ENCODE measurements at places on chromosomes 12 and 14. TPM values are rescaled to one million over a fixed set of nuclear protein-coding genes. Genes with fewer than 3 reads are reported as not detected.
A peak's percentile ranks its signal among the peaks of the same experiment; 100 is the strongest.

The SLC25A21 gene
- total RNA-seq, result not detected

The RGS6 gene
- 67.2 TPM for total RNA-seq

The EFS gene
- 31.8 TPM for total RNA-seq

DNA sequence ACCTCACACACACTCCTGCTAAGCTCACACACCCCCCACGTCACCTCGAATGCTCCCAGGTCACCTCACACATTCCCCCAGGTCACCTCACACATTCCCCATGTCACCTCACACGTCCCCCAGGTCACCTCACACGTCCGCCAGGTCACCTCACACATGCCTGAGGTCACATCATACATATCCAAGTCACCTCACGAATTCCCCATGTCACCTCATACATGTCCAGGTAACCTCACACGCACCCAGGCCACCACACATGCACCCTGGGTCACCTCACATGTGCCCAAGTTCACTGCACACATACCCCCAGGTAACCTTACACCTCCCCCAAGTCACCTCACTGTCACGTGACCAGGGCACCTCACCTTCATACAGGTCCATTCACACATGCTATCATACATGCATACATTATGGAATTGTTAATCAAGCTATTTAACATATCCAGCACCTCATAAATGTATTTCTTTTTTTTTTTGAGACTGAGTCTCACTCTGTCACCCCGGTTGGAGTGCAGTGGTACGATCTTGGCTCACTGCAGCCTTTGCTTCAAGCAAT lies 640.3 kb downstream of the TMEM121 start:
- H3K27ac ChIP-seq, result no peak overlapping the region
- no peak overlapping the region for H3K4me3 ChIP-seq
- no peak for DNase-seq
- no peaks in the 10 kb centered on the region for H3K27me3 ChIP-seq
- H3K36me3 ChIP-seq, result no peaks in the 10 kb centered on the region
- no peaks in the 10 kb centered on the region for H3K4me1 ChIP-seq

DNA sequence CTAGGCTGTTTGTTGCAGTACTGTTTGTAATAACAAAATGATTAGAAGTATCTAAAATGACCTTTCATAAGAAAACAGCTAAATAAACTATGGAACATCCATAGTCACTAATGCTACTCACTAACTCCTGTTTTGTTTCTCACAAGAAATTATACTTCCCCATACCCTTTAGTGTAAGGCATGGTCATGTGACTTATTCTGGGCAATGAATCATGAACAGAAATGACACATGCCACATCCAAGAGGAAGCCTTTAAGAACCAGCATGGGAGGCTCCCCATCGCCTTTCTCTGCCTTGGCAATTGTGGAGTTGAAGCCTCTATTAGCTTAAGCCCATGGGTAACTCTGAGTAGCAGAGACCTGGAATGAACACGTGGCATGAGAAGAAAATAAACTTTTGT lies 49.3 kb downstream of the KSR2 start:
- no peaks in the 10 kb centered on the region for H3K27me3 ChIP-seq
- no peak overlapping the region for H3K27ac ChIP-seq
- no peaks in the 10 kb centered on the region for H3K4me1 ChIP-seq
- no peak overlapping the region for H3K4me3 ChIP-seq

DNA sequence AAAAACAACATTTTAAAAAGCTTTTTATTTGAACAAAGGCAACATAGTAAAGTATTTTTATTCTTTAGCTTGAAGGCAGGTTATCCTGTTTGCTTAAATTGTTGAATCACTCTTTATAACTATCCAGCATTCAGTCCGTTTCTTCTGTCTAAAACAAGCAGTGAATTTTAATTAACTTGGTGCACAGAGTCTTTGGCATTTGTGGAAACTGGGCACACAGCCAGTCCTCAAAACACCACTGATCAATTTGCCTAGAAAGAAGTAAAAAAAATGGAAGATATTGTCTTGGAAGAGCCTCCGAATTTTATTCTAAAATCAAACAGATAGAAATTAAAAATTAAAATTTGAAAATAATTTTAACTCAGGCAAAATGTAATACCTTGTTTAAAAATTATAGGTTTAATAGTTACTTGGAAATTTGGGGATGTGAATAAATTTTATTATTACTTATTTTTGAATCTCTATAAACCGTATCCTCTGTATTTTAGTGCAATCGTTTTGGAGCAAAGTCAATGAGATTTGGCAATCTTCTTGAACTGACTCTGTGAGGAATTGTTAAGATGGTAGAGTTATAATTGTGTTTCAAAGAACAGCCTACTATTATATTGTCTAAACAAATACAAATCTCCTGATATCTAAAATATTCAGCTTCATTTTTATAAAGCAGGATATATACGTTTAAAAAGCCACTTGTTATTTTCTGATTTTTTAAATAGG lies 927.0 kb downstream of the SLC16A7 start:
- H3K27me3 ChIP-seq, result no peaks in the 10 kb centered on the region

- H3K36me3 ChIP-seq, result peaks cover 20% of the 10 kb centered on the region
- H3K4me1 ChIP-seq, result no peaks in the 10 kb centered on the region
- no peak overlapping the region for H3K27ac ChIP-seq
- DNase-seq, result no peak
- H3K4me3 ChIP-seq, result no peak overlapping the region
- H3K27me3 ChIP-seq, result no peaks in the 10 kb centered on the region
Observed at GRCh38 chr14:90263748-90264449, 7.5 kb downstream of the PSMC1 start.

DNA sequence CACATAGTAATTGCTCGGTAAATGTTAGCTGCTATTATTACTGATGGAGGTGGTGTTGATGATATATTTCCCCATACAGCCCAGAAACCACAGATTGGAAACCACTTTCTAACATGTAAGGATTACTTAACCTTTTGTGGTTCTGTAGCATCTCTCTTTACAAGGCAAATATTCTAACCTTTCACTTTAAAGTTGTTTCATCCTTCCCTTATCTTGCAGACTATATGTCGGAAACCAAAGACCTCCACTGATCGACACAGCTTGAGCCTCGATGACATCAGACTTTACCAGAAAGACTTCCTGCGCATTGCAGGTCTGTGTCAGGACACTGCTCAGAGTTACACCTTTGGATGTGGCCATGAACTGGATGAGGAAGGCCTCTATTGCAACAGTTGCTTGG lies 75.8 kb downstream of the FRMD6 start:
- H3K27ac ChIP-seq, result no peak overlapping the region
- no peak overlapping the region for H3K4me3 ChIP-seq
- no peaks in the 10 kb centered on the region for H3K4me1 ChIP-seq
- H3K27me3 ChIP-seq, result no peaks in the 10 kb centered on the region

GRCh38 chr12:117468016-117468415 lies 106.6 kb upstream of the NOS1 start:
- H3K27me3 ChIP-seq, result no peaks in the 10 kb centered on the region
- H3K4me1 ChIP-seq, result no peaks in the 10 kb centered on the region
- H3K4me3 ChIP-seq, result no peak overlapping the region

- H3K36me3 ChIP-seq, result no peaks in the 10 kb centered on the region
- DNase-seq, result no peak
Observed at GRCh38 chr14:72824051-72824450, 69.8 kb downstream of the DPF3 start.

DNA sequence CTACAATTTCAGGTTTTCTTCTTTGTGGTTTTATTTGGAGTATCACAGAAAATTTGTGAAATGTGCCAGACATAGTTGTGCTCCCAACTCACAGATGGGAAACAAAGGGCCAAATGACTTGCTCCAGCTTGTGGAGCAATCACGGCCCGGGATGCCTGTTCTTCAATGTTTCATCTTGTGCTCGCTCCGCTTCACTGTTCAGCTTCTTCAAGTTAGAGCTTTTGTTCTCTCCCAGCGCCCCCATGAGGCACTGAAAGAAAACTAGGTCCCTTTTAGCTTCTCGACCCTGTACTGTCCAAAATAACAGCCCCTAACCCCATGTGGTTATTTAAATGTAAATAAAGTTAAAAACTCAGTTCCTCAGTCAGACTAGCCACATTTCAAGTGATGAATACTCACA lies 187.9 kb upstream of the STXBP6 start:
- no peaks in the 10 kb centered on the region for H3K4me1 ChIP-seq
- no peaks in the 10 kb centered on the region for H3K27me3 ChIP-seq
- no peaks in the 10 kb centered on the region for H3K36me3 ChIP-seq

DNA sequence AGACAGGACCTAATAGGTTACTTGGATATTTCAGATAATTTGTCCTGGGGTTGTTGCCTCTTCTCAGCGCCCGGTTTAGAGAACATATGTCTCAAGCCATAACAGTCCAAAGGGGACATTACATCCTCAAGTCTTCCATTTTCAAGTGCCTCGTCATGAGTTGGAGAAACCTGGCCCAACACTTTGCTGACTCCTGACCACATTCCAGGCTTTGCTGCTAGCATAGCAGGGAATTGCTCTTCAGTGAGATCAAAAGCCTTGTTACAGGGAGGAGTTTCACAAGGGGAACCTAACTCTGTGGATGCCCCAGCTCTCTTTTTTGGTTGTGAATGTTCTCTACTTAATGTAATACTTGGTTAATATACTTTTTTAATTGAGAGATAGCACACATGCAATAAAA lies 8.2 kb upstream of the MMP19 start:
- no peak overlapping the region for H3K4me3 ChIP-seq
- no peak for DNase-seq
- H3K4me1 ChIP-seq, result peaks cover 28% of the 10 kb centered on the region
- no peaks in the 10 kb centered on the region for H3K36me3 ChIP-seq
- H3K27ac ChIP-seq, result peak overlapping the region; percentile 43

GRCh38 chr12:124722878-124723277 lies 140.8 kb downstream of the SCARB1 start:
- no peak overlapping the region for H3K4me3 ChIP-seq
- no peak for DNase-seq
- no peaks in the 10 kb centered on the region for H3K36me3 ChIP-seq
- H3K27me3 ChIP-seq, result no peaks in the 10 kb centered on the region
- peaks cover 43% of the 10 kb centered on the region for H3K4me1 ChIP-seq

DNA sequence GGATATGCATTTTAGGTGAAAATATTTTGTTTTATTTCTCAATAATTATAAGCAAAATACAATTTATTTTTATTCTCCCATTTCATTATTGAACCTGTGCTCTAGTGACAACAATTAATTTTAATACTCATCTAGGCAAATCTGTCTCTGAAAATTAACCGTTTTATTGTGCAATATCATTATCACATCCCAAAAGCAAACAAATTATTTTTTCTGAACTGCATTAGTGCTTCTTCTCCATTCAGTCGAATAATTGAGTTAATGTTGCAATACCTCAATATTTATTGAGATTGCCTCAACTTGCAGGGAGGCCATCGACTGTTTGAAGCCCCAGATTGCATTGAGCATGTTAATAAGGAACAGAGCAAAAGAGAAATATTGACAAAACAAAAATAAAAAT lies 303.2 kb upstream of the LRFN5 start:
- DNase-seq, result no peak
- no peaks in the 10 kb centered on the region for H3K36me3 ChIP-seq
- H3K27ac ChIP-seq, result no peak overlapping the region
- no peaks in the 10 kb centered on the region for H3K4me1 ChIP-seq
- H3K4me3 ChIP-seq, result no peak overlapping the region

- H3K4me1 ChIP-seq, result no peaks in the 10 kb centered on the region
- DNase-seq, result peak; percentile 9
- H3K4me3 ChIP-seq, result no peak overlapping the region
- H3K27ac ChIP-seq, result no peak overlapping the region
Observed at GRCh38 chr12:47551426-47551851, 154.4 kb downstream of the RPAP3 start.

DNA sequence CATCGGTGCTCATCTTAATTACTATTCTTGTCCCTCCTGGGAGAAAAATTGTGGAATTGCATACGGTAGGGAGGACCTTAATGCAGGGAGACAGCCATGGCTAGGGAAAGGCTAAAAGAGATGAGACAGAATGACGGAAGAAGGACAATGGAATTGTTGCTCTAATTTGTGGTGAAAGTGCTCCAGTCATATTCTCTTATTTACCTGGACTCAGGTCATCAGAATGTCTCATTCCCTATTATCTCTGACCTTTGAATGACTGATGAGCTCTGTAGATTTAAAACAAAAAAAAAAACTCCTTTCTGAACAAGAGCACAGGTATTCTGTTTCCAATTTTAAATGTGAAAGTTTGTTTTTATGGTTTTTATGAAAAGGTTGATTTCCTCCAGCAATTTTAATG lies 8.6 kb upstream of the EPS8 start:
- DNase-seq, result no peak
- H3K27me3 ChIP-seq, result no peaks in the 10 kb centered on the region
- H3K36me3 ChIP-seq, result no peaks in the 10 kb centered on the region
- H3K4me1 ChIP-seq, result no peaks in the 10 kb centered on the region
- no peak overlapping the region for H3K4me3 ChIP-seq

Measured in tibial nerve (tissue), 4 donors.